ENCODE measurements at places on chromosomes 6 and 20.

GRCh38 chr6:44618371-44618770 is 230.9 kb downstream of the CDC5L start:
- DNase-seq = no peak

- DNase-seq = no peak
These were observed 41.0 kb downstream of the AKIRIN2 start for GRCh38 chr6:87661016-87661415.

GRCh38 chr6:45415788-45416518 is 38.2 kb upstream of the SUPT3H start:
- no peak for DNase-seq

DNA sequence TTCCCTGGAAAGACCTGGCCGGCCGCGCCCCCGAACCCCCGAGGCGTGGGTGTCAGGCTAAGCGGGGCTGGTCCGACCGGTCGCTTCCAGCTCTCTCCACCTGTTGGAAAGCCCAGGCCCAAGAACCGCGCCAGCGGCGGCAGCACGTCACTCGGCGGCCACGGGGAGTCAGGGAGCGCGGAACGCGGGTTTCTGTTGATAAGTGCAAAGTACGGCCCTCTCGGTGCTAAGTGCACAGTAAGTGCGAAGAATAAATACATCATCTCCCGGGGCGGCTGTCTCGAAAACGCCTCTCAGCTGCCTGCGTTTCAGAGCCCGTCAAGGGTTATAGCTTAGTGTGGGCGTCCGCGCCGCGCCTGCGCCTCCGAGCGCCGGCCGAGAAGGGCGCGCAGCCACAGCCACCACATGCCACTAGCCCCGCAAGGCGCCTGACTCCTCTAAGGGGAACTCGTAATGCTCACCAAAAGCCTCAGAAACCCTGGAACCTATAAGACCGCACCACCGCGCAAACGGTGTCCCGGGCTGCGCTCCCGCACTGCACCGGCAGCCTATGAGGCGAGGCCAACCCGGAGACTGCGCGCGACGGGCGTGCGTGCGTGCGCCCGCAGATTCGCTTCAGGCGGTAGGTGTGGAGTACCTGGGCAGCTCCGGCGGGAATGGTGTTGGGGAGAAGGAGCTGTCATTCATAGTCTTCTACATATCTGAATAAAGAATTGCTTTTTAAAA is 9.2 kb upstream of the TBX18 start:
- DNase-seq = no peak

DNA sequence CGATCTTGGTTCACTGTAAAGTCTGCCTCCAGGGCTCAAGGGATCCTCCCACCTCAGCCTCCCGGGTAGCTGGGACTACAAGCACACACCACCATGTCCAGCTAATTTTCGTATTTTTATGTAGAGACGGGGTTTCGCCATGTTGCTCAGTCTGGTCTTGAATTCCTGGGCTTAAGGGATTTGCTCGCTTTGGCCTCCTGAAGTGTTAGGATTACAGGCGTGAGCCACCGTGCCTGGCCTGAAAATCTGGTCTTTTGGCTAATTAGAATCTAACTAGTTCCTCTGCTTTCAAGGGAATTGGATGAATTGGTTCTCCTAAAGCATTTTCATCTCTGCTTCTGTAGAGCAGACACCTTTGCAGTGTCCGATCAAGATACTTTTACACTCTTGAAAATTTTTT is 51.3 kb downstream of the NCOA3 start:
- no peak for DNase-seq

DNA sequence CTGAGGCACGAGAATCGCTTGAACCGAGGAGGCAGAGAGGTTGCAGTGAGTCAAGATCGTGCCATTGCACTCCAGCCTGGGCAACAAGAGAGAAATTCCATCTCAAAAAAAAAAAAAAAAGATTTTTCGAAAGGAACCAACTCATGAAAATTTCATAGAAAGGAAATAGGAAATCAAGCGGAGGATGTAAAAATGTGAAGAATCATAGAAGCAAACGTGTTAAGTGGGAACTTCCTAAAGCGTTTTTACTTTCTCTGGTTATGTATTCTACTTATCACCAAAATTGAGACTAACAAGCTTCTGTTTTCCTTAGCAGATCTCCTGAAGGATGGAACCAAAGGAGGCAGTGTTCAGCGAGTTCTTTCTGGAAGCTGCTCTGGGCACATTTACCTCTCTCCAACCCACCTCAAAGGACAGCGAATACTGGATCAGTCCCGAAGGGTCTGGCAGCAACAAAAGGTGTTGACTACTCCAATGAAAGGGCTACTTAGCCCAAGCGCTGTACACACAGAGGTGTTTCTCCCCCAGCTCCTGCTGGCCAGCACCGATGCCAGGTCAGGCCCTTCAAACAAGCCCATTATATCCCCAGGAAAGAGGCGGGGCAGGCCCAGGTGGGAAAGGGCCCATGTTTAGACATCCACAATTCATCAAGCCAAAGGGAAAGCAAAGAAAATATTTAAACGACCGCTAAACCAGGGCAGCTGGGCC is 327.5 kb upstream of the JARID2 start:
- DNase-seq = no peak

DNA sequence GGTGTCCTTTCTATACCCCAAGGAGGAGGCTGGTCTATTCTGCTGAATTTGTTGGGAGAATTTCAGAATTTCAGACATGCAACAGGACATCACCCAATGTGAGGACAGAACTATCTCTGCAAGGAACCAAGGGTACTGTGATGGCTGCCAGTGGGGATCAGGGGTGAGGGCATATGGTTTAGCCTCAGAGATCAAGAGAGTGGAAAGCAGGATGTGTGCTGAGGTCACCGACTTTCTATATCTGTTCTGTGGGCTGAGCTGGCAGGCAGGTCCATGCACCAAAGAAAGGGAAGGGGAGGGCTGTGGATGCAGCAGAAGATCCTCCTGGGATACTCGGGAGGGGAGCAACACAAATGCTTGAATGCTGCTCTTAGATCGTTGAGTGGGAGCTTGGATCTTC is 28.8 kb downstream of the MYT1 start:
- no peak for DNase-seq

GRCh38 chr6:54700158-54700557 is 146.4 kb upstream of the FAM83B start:
- no peak for DNase-seq

- DNase-seq = peak; percentile 60
These were observed 63.1 kb upstream of the KLHL31 start for GRCh38 chr6:53728570-53729194.

- DNase-seq = no peak
These were observed 98.0 kb downstream of the TTLL2 start for GRCh38 chr6:167422934-167423333.

DNA sequence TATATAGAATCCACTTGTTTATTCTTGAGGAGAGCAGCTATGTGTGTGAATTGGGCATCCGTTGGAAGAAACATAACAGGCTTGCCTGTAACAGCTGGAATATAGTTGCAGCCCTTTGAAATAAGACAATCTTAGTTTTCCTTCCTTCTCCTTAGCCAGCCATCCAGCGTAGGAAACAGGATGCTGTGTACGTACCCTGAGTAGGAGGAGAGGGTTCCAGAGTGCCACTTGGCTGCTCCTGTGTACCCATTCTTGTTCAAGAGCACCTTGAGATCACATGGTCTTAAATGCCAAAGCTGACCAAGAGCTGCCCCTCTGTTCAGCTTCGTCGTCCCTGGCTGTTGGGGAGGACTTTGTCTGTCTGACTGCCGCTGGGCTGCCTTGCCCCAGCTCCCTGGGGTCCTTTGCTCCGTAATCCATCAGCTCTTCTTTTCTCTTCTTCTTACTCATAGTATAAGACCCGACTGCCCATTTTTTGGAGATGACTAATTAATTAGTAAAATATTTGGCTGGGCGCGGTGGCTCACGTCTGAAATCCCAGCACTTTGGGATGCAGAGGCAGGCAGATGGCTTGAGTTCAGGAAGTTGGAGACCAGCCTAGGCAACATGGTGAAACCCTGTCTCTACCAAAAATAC is 49.0 kb downstream of the RREB1 start:
- DNase-seq = no peak

- DNase-seq = no peak
These were observed 38.9 kb upstream of the FRMD1 start for GRCh38 chr6:168117942-168118341.

- DNase-seq = peak; percentile 33
These were observed 34.3 kb upstream of the ZBP1 start for GRCh38 chr20:57654363-57654997.

GRCh38 chr20:43529051-43529450 is 21.6 kb downstream of the L3MBTL1 start:
- no peak for DNase-seq

DNA sequence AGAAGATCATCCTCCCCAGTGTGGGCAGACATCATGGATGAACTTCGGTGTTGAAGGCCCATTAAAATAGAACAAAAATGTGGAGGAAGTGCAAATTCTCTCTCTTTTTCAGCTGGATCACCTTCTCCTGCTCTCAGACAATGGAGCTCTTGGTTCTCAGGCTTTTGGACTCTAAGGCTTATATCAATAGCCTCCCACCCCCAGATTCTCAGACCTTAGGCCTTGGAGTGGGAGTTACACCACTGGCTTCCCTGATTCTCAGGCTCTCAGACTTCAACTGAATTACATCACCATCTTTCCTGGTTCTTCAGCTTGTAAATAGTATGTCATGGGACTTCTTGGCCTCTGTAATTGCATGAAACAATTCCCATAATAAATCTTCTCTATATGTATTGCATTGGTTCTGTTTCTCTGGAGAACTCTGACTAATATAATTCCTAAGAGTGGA is 36.6 kb downstream of the NSFL1C start:
- no peak for DNase-seq

- no peak for DNase-seq
These were observed 196.2 kb downstream of the PAX1 start for GRCh38 chr20:21901470-21902275.

GRCh38 chr20:37498066-37498665 is 22.9 kb upstream of the NNAT start:
- DNase-seq = no peak

- DNase-seq = no peak
These were observed 13.0 kb upstream of the MYL9 start for GRCh38 chr20:36528176-36528874.

DNA sequence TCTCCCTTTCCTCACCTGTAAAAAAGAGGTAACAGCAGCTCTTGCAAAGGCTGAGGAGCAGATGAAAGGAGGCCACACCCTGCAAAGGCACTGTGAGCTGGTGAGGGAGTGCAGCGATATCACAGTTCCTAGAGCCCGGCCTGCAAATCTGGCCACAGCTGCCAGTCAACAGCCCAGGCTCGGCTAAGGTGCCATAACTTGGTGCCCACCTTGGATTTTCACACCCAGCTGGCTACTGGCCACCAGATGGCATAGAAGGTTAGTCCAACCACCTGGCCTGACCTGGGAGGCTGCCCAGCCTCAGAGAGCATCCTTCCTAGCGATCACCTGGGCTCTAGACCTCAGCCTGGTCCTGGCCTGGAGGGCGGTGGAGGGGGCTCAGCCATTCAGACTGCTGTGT is 46.8 kb downstream of the KCNB1 start:
- DNase-seq = no peak

- no peak for DNase-seq
These were observed 80.5 kb downstream of the TNFRSF21 start for GRCh38 chr6:47229255-47229654.

GRCh38 chr6:166850677-166851076 is 105.7 kb downstream of the RNASET2 start:
- DNase-seq = no peak

DNA sequence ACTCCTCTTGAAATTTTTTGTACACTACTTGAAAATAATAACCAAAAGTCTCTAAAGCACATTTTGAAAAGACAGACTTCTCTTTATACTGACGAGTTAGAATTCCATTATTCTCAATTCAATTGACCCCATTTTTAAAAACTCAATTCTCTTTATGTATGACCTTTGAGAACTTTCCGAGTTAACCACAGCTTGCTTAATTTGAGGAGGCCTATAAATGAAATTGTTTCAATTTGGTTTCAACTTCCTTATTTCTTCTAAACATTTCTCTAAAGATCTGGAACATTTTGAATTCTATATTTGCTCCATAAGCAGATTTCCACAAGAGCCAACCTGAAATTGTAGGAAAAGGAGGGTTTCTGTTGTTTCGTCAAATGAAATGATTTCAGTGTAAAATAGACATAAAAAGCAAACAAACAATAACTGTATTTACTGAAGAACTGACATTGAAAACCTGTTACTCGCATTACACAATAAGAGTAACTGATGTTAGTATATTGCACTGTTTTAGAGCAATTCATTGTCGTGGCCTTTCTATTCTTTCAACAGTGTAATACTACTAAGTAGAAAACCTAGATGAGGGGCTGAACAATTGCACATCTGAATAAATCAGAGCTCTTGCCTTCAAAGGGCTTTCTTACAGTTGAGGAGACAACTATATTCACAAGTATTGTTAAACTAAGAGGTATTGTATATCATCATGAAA is 223.6 kb downstream of the HIVEP2 start:
- no peak for DNase-seq

DNA sequence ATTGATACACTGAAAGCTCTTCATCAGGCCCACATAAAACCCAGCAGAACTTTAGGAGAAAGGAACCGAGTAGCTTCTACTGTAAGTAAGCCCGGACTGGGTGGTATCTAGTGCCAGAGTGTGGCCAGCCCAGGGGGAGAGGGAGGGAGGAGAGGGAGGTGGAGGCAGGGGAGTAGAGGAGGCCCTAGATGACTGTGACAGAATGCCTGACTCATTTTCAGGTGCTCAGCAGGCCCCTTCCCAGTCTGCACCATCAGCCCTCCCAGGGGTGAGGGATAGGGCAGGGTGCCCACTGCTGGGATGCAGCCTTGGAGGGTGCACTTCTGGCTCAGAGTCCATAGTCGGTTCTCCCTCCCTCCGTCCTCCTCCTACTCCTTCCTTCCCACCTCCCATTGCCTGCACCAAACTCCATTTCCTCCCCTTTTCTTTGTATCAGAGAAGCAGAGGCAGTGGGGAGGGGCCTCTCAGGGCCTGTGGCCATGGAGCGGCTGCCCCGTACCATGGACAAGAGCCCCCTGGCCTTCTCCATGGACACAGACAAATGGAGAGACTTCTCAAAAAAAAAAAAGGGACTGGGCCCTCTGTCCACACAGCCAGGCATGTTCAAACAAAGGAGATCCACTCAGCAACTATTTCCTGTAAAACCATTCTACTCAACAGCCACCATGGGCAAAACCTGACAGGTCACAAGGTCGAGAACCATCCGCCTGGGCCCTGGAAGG is 184.9 kb upstream of the SNX9 start:
- DNase-seq = no peak

DNA sequence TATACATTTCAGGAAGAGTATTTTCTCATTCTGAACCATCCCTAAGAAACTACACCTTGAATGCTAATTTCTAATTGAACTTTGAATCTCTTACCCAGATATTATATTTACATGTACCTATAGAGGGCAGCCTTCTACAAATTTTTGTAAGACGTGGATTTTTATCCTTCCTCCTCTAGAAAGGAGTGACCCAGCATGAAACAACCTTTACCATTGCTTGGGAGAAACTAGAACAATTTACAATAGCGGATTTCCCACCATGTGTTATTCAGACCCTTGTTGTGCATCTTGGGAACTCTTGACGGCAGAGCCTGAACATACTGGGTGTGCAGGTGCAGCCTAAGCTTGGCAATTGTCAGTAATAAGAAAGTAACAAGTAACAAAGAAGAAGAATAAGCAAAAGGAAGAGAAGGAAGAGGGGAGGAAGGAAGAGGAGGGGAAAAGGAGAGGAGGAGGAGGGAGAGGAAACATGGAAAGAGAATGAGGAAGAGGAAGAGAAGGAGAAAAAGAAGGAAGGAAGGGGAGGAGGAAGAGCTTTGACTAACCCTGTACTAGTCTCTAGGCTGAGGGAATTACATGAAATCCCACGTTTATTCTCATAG is 10.8 kb upstream of the TAAR1 start:
- peak; percentile 56 for DNase-seq

GRCh38 chr6:2578767-2579166 is 172.0 kb downstream of the MYLK4 start:
- no peak for DNase-seq
